Brain (organoid and tissue), 16 donors: ENCODE measurements at places on chromosomes 3 and 15. TPM values are rescaled to one million over a fixed set of nuclear protein-coding genes. Genes with fewer than 3 reads are reported as not detected.

GRCh38 chr3:98095882-98096281 is 8.9 kb downstream of the OR5AC2 start:
- DNase-seq = no peak

- DNase-seq = peak; percentile 79
These were observed 70.7 kb upstream of the ABHD2 start for GRCh38 chr15:89017370-89018066.

- no peak for DNase-seq
These were observed 875.4 kb downstream of the MCTP2 start for GRCh38 chr15:95106801-95107200.

DNA sequence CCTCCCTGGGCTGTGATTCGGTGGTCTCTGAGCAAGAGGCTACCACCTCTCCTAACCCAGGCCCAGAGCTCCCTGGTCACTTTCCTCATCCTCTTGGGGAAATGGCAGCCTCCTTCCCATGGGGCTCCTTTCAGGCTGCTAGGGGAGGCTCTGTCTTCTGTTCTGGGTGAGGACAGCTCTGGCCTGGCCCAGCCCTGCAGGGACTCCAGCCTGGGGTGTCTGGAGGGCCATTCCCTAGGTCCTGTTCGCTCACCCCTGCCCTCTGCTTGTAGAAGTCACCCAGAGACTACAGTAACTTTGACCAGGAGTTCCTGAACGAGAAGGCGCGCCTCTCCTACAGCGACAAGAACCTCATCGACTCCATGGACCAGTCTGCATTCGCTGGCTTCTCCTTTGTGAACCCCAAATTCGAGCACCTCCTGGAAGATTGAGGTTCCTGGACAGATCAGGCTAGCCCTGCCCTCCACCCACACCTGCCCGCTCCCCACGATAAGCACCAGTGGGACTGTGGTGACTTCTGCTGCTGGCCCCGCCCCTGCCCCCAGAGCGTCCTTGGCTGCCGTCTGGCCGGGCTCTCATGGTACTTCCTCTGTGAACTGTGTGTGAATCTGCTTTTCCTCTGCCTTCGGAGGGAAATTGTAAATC is 30.9 kb downstream of the PRKCD start:
- no peak for DNase-seq

- no peak for DNase-seq
These were observed 96.6 kb upstream of the CTNNB1 start for GRCh38 chr3:41102750-41103149.

- DNase-seq = no peak
These were observed 194.1 kb upstream of the ZBTB20 start for GRCh38 chr3:115341208-115341607.

DNA sequence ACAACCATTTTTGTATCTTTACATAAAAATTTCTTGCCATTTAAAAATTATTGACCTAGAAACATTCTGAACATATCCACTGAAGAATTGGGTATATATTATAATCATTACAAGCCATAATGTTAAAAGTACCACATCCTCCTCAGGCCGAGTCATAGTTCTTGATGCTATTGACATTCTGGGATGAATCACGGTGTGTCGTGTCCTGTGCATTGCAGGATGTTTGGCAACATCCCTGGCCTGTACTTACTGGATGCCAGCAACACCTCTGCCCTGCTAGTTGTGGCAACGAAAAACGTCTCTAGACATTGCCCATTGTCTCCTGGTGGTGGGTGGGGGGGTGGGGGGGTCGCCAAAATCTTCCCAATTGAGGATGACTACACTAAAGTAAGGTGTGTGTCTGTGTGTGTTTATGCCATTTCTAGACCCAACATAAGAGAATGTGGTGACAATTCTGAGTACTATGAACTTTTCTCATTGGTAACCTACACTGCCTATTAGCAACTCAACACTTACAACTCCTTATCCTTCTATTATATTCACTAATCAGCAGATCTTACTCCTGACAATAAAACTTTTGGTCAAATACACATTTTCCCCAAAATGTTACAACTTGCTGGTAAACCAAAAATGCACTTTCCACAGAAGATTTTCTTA is 471.6 kb downstream of the FOXP1 start:
- no peak for DNase-seq

GRCh38 chr15:38758043-38758442 is 193.4 kb upstream of the RASGRP1 start:
- no peak for DNase-seq

DNA sequence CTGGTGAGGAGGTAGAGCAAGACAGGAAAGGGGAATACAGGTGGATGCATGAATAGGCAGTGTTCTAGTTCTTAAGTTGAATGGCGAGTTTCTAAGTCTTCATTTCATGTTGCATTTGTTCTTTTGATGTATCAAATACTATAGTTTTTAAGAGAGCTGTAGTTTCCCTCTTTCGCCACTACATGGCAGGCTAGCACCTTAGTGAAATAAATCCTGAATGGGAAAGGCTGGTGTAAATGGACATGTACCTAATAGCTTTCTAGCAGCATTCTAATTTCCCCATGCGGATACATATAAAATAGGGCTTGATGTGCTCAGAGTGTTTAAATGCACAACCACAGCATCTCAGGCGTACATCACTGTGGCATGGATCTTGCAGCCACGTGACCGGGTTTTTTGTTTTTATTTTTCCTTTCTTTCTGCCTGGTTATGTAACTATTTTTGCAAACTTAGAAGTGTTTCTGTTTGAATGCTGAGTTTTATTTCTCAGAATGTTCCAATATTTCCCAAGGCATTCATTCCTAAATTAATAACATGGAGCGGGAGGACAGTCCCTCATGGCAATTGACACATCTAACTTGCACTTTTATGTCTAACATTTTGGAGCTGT is 23.5 kb upstream of the CLN6 start:
- DNase-seq = peak; percentile 84

DNA sequence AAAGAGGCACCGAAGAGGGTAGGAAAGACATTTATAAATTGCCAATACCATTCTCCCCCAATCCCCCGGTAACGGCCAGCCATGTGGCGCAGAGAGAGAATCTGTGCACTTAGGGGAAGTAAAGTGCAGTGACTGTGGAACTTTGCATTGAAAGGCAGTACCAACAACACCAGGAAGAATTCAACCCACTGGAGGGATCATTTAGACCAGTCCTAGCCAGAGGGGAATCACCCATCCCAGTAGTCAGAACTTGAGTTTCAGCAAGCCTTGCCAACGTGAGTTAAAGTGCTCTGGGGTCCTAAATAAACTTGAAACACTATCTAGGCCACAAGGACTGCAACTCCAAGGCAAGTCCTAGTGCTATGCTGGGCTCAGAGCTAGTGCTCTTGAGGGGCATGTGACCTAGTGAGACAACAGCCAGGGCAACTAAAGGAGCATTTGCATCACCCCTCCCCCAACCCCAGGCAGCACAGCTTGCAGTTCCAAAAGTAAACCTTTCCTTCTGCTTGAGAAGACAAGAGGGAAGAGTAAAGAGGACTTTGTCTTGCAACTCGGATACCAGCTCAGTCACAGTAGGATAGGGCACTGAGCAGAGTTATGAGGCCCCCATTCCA is 15.0 kb downstream of the CEP70 start:
- DNase-seq = no peak

DNA sequence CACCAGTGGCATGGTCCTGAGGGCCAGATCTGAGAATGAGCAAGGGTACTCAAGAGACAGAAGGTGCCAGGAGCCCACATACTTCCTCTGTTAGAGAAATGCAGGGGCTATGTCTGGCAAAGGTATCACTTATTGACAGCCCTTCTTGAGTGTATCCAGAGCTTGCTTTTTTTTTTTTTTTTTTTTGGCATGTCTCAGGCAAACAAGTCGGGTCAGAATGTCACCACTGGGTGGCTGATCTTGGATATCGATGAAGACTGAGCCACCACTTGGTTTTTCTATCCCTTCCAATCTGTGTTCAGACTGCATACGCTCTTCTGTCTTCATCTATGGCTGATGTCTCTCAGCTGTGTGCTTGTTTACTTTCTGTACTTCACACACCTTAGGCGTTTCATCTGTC is 363.4 kb upstream of the C2CD4B start:
- no peak for DNase-seq

DNA sequence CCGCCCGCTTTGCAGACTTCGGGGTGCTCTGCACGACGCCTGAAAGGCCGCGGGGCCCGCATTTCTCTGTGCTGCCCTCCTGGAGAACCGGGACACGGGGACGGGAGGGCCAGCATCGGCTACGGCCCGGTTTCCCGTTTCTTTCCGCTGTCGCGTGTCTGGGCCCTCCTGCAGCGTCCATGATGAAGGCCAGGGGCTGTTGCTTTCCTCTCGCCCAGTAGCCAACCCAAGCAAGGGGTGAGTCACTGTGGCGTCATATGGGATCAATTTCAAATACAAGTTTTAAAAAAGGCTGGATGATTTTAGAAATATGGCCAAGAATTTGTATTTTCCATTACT is 435 bp downstream of the SLC35G2 start:
- DNase-seq = peak; percentile 73

DNA sequence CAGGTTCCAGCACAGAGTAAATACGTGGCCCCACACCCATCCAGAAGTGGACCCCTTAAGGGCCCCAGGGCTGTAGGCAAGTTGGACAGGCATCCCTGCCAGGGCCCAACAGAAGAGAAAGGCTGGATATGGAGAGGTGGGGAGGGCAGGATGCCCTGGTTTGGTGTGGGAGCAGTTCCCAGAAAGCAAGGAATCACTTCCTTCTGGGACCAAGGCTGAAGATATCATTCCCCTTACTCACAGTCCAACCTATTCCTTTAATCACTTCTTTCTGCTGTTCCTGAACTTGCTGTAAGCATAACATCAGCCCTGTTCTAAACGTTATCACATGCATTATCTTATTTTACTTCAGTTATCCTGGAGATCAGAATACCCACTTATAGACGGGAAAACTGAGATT is 6.1 kb upstream of the MESP2 start:
- no peak for DNase-seq

LTF gene
- polyA plus RNA-seq = 1.5 TPM

TRPM1 gene
- polyA plus RNA-seq = not detected

GHRL gene
- 1.9 TPM for polyA plus RNA-seq

ARPP21 gene
- polyA plus RNA-seq = 9.4 TPM

GRM7 gene
- 0.93 TPM for polyA plus RNA-seq

STAB1 gene
- polyA plus RNA-seq = 10.7 TPM

TMIE gene
- polyA plus RNA-seq = 2.1 TPM

AADACL2 gene
- polyA plus RNA-seq = not detected

PARP16 gene
- polyA plus RNA-seq = 8.4 TPM

TMCC1 gene
- 16.5 TPM for polyA plus RNA-seq

CEP19 gene
- polyA plus RNA-seq = 4.9 TPM
